ENCODE measurements at places on chromosomes 1 and 21.

- DNase-seq: peak; percentile 34
Observed at GRCh38 chr1:78839704-78840277, 166.7 kb downstream of the ADGRL4 start.

- no peak for DNase-seq
Observed at GRCh38 chr1:214361636-214362035, 80.7 kb downstream of the SMYD2 start.

DNA sequence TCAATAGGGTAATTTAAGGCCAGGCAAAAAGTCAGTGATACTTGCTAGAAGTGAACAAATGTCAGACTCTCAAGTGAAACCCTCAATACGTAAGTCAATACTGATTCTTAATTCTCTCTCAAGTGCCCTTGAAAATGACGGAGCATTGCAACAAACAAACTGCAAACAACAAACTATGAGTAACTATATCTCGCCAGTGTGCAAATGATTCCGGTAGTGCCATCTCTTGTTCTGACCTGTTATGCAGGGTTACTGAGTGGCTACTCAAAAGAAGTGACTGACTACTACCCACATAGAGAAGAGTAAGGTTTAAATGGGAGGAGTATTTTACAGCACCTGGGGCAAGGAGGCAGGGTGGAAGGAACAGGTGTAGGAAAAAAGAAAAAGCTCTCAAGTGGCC, 1.6 kb downstream of the SLC19A2 start:
- no peak for DNase-seq

DNA sequence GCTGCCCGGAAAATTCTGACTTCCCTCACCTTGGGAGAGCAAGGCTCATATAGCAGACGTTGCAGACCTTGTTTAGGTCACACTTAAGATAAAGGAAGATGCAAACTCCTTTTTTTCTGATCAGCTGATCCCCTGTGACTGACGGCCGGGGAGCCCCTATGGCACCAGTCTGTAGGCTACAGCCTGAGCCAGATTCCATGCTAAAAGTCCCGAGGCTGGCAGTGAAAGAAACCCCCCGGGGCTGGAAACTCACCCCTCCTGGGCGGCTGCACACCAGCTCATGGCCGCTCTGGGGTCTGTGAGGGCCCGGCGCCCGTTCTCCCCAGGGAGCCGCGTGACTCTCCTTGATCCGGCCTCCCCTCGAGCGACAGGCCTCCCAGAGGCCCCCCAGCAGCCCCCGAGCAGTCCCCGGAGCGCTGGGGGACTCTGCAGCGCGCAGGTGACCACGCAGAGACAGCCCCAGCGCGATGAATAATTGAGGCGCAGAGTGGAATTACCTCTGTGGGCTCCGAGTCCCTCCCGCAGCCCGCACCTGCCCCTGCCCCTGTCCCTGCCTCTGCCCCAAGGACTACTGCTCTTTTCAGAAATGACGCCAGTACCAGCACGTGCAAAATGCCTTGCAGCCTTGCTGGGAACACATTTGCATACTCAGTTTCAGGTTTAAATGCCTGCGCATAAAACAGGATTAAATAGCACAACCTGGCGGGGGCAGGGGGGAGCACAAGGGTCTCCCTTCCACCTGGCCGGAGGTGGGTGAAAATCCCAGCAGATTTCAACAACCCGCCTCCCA, 62.6 kb upstream of the CLDN14 start:
- no peak for DNase-seq

DNA sequence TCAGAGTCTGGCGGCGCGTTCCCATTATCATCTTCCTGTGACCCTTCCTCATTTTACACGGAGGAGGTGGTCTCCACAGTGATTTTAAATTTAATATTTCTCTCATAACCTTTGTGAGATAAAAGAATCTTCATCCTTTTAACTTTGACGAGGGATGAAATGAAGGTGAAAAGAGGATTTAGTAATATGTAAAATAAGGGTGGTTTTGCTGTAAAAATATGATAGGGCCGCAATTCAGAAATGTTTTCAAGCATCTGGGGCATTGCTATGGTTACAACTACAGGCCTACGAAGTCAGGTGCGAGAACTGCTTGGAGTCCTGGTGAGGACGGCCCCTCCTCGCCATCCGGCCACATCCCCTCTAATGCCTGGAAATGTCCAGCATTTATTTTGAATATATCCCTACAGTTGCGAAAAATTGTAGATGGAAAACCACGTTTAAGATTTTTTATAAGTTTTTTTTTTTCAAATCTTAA, 422 bp upstream of the RSBN1 start:
- DNase-seq: no peak

- no peak for DNase-seq
Observed at GRCh38 chr1:165942927-165943597, 115.6 kb downstream of the UCK2 start.

DNA sequence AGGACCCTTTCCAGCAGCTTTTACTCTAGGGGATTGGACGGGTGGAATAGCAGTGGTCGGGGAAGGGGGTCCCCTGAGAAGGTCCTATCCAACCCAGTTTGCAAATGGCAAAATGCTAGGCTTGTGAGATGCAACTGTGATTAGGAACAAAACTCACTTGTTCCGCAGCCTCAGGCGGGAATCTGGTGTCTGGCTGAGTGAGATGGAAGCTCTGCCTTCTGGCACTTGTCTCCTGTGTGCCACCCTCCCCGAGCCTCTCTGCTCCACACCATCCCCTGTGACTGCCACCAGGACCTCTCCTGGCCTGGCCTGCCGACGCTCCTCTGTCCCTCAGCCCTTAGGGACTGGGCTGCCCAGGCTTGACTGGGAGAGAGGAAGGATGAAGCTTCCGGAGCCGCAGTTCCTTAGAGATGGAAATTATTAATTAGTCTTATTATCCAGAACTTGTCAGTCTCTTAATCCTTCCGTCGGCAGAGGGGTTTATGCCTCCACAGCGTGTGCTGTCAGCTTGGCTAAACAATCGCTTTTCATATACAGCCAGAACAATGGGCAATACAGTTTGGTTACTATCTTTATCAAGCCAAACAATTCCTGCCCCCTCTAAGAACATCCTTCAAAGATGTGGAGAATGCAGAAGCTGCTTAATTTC, 292.8 kb upstream of the VAMP3 start:
- no peak for DNase-seq

DNA sequence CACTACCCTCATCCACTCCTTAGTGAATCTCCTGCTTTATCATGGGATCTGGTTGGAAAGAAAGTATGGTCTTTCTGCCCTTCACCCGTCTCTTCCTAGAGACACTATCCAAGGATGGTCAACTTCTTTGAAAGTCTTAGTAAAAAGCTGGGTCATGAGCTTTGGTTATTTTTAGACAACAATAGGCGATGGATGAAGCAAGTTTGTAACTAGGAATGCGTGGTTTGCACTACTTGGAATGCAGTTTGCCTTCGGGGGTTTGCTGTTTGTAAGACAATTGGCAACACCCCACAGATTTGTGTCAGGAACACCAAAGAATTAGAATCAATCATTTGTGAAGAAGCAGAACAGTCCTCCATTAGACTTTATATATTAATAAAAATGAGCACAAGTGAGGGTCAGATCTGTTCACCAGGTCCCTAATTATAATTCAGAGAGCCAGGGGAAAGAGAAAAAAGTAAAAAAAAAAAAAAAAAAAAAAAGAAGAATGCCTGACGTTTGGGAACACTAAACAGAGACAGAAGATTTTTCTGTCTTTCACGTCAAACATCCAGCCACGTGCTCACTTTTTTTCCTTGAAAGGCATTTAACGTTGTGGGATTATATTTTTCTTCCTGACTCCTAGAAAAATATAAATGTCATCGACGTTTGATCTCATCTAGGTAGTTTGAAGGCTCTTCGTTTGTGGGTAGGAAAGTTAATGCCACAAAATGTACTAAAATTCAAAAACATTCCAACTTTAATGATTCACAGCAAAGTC, 60.7 kb upstream of the BTG3 start:
- DNase-seq: no peak

GRCh38 chr1:183227422-183228346, 41.6 kb downstream of the LAMC2 start:
- no peak for DNase-seq

DNA sequence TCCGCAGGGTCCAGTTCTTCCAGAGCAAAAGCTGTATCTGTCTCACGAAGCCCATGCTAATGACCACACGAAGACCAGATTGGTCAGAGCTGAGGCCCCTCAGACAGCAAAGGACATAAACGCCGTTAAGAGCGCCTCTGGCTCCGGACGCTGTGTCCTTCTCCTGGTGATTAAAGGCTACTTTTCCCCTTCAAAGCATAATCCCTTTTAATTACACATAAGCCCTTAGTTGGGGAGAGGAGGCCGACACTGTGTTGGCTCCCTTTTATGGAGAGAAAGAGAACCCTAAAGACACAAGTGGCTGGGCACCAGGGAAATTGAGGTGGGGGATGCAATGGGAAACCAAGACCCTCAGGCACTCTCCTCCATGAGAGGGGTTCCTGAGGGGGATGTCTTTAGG, at the start of gene ABCA4:
ABCA4 (minus strand) TSS at position 158 of the 400 bp plus-strand sequence; CDS start at position 55, 103 bp downstream.
- no peak for DNase-seq

- no peak for DNase-seq
Observed at GRCh38 chr21:14550135-14550534, 4.0 kb upstream of the SAMSN1 start.

DNA sequence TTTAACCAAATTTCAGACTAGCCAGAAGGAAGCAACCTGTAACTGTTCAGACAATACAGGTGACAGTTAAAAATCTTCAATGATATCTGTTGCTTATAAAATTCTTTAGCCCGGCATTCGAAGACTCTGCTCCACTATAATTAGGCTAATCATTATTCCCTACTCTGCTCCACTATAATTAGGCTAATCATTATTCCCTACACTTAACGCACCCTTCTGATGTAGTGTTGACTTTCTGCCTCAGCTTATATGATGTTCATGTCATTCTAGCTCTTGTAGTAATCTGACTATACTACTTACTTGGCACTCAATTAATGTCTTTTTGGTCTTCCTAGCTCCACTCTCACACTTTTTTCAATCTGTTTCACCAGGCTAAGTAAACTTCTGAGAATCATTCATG, 13.3 kb downstream of the TESK2 start:
- no peak for DNase-seq

DNA sequence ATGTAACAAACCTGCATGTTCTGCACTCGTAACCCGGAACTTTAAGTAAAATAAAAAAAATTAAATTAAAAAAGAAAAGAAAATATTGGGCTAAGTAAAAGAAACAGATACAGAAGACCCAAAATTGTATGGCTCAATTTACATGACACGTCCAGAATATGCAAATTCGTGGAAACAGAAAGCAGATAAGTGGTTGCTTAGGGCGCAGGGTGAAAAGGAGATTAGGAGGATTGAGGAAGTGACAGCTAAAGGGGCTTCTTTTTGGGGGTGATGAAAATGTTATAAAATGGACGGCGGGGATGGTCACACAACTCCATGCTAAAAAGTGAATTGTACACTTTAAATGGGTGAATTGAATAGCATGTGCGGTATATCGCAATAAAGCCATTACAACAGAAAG, 27.4 kb upstream of the ZBTB21 start:
- DNase-seq: no peak

DNA sequence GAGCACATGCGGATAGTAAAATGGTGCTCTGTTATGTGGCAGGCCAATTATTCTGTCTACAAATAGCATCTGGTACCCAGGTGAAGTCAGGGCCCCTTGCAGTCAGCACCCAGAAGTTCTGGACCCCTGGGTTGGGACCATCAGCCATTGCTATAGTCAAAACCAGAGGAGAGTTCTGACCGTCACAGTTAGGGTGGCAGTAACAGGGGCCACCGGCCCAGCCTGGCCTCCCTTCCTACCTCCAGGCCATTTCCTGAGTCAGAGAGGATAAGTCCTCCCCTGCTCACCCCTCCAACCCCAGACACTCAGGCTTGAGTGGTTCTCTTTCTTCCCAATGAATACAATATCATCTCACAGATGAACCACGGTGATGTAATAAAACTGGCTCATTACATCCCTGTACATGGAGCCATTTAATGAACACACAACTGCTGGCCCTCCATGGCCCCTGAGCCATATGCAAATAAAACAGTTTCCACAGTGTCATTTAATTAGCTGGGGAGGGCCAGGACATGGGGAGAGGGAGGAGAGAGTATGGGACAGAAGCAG, 673.6 kb downstream of the MATN1 start:
- no peak for DNase-seq

DNA sequence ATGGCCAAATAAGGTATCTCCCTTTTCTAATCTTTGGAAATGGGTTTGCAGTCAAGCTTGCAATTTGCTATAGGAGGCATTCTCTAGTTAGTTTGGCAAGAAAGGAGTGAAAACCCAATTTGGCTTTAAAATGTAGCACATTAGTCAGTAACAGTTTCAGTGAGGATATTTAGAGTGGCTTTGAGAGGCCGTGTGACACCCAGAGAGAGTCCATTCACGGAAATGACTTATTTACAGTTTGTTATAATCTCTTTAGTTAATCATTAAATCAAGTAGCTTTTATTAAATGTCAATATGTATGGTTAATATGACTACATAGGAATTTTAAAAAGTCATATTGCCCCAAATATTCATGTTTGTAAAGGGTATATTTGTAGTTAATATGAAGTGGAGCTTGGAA, 9.6 kb downstream of the ZBTB18 start:
- DNase-seq: no peak

DNA sequence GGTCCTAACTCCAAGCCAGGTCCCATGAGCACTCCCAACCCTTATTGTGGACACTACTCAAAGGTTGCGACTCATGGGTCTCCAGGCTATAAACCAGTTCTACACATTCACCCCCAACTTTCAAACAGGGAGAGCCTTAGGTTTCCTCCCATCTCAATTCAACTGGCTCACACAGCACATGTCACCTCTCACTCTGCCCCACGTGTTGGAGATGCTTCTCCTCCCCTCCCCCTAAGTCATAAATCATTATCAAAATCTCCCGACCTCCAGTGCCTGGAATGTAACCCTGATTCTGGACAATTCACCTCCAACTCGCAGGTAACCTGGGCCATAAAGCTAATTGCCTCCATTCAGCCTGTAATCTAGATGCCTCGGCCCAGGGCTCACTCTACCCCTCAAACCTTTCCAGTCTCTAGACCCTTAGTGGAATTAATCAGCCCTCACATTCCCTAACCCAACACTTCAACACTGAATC, 595 bp downstream of the AK2 start:
- no peak for DNase-seq

- DNase-seq: no peak
Observed at GRCh38 chr21:26055010-26055409, 115.6 kb downstream of the APP start.

DNA sequence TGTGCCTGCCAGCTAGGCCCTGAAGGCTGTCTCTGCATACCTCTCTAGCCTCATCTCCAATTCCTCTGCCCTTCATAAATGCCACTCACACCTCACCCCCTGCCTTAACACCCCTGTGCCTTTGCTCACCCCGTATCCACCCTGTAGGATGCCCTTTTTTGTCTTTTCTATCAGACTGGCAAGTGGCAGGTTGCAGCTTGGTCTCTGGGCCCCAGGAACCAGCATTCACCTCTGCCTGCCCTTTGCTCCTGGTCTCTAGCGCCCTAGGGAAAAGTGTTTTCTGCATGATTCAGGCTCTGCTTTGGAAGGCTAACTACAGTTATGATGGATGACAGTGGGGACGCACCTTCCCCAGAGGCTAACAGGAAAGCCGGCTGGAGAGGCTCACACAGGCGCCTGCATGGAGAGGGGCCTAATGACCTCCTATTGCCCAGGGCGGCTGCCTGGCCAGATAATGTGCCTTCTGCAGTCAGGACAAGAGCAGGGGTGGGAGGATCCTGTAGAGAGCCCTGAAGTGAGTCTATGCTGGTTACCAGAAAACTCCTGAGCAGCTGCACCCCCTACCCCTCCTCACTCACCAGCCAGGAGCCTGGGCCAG, 11.2 kb downstream of the KANK4 start:
- no peak for DNase-seq

GRCh38 chr1:226666164-226666506, 72.9 kb downstream of the ITPKB start:
- no peak for DNase-seq
